ENCODE measurements at places on chromosomes 2 and 18. TPM values are rescaled to one million over a fixed set of nuclear protein-coding genes. Genes with fewer than 3 reads are reported as not detected.

The CHRNG gene
- total RNA-seq, result not detected

The NIF3L1 gene
- total RNA-seq, result 46.9 TPM

The HAAO gene
- total RNA-seq, result not detected

The DSG2 gene
- 57.7 TPM for total RNA-seq

The TMEM247 gene
- total RNA-seq, result not detected

The CDH7 gene
- not detected for total RNA-seq

The FBXO36 gene
- total RNA-seq, result 0.87 TPM

The GDF7 gene
- total RNA-seq, result 0.09 TPM

The IGFBP5 gene
- total RNA-seq, result 0.17 TPM

The GAL3ST2 gene
- total RNA-seq, result 0.25 TPM

The PDCD1 gene
- total RNA-seq, result 0.12 TPM

The INHBB gene
- 23.3 TPM for total RNA-seq
